ENCODE measurements at places on chromosomes 6 and 20.

DNA sequence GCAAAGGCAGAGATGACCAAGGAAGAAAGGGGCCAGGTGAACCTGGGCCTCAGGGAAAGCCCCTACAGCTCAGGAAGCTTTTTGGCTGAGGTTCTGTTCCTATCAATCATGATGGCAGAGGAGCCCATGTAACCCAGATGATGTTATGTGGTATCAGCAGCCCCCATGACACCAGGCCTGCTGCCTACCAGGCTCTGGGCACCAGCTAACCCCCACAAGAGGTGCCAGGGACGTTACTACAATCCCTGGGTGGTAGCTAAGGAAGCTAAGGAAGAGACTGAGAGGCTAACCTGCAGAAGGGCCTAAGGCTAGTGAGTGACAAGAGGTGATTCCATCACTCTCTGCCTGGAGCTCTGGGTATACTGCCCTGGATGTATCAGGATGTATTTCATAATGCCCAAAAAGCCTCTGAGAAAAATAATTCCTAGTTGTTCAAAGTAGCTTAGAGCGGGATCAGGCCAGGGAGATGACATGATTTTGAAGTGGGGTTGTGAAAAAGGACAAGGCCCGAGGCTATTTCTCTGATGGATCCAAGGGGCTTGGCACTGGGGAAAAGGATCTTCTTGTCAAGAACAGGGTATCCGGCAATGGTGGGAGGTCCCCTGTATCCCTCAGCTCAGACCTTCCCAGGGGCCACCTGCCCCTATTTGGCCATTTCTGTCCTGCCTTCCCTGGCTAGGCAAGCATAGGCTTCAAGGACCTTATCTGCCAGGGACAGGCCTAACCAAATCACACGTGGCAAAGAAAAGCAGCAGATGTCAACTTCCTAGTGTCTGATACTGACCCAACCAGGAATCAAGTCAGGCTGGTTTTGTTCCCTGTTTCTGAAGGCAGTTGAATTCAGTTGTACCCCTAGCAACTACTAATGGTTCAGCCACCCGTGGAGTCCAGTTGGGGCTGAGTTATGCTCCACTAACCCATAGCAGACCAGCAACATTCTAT, 41.3 kb downstream of the PANK2 start:
- DNase-seq, result no peak

DNA sequence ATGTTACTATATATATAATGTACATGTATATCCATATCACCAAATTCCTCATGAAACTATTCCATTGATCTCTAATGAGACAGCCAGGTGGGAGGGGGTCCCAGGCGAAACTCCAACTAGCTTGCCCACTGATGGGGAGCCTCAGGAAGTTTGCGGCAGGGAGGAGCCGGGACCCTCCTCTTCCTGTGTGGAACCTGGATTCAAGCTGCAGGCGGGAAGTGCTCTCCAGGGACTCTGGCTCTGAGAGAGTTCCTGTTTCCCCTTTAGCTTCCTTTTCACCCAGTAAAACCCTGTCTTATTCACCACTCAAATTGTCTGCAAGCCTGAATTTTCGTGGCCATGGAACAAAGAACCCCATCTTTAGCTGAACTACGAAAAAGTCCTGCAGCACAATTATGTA, 152.2 kb downstream of the OPN5 start:
- DNase-seq, result no peak

DNA sequence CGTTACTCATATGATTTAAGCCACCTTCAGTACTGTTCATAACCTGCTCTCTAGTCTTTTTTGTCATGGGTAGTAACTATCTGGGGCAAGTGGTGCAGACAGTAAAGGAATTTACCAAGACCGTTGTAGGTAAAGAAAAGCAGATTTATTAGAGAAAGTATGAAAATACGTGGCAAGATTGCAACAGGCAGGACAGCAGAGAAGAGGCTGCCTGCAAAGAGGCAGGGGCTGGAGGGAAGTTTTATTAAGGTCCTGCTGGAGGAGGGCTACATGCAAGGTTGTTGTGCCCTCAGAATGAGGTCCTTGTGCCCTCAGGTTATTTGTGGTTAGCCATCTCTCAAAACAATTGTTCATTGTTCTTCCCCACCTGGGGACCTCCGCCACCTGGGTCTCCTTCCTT, 444.3 kb downstream of the BCKDHB start:
- DNase-seq, result no peak

DNA sequence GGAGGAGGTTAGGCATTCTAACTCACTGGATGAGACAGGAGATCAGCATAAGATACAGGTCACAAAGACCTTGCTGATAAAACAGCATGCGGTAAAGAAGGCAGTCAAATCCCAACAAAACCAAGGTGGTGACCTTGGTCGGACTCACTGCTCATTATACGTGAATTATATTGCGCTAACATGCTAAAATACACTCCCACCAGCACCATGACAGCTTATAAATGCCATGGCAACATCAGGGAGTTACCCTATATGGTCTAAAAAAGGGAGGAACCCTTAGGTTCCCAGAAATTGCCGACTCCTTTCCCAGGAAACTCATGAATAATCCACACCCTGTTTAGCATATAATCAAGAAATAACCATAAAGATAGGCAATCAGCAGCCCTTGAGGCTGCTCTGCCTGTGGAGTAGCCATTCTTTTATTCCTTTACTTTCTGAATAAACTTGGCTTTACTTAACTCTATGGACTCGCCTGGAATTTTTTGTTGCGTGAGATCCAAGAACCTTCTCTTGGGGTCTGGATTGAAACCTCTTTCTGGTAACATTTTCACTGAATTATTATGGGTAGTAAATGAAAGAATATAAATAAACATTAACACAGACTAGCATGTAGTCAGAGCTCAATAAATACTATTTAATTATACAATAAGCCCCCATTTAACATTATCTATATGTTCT, 3.0 kb upstream of the LAMA4 start:
- no peak for DNase-seq

DNA sequence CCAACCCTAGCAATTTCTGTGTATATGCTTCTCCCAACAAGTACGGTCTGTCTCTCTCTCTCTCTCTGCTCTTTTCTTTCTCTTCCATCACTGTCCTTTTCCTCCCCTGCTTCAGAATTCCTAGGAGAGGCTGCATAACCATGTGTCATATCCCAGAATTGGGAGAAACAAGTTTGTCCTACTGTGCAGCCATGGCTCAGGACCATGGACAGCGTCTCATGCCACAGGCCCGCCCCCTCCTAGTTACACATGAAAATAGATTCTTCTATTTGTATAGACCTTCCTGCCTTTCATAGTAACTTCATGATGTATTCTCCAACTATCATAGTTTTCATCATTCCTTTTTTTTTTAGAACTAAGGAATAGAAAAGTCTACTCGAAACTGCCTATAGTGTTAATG, 98.0 kb downstream of the FNDC1 start:
- no peak for DNase-seq

- no peak for DNase-seq
These were observed 21.9 kb downstream of the TPBG start for GRCh38 chr6:82385546-82385945.

- DNase-seq, result no peak
These were observed 122.3 kb downstream of the PREX1 start for GRCh38 chr20:48705240-48706115.

DNA sequence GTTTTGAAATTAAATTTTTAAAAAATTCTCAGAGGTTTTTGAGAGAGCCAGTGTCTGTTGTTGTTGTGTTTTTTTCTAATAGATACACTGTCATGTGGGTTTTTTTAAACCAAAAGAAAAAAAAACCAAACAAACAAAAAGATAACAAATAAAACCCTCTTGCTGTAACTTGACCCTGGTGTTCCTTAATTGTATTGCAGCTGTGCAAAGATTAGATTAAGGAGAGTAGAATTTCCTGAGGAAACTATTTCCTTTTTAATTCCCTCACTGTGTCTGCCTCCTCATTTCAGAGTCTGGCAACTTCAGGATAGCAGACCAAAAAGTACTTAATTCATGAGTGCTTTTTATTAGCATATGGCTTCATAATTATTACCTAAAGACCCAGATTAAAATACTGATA, 281.9 kb downstream of the EPM2A start:
- no peak for DNase-seq

GRCh38 chr6:146153040-146153758, 124.3 kb downstream of the GRM1 start:
- DNase-seq, result no peak

DNA sequence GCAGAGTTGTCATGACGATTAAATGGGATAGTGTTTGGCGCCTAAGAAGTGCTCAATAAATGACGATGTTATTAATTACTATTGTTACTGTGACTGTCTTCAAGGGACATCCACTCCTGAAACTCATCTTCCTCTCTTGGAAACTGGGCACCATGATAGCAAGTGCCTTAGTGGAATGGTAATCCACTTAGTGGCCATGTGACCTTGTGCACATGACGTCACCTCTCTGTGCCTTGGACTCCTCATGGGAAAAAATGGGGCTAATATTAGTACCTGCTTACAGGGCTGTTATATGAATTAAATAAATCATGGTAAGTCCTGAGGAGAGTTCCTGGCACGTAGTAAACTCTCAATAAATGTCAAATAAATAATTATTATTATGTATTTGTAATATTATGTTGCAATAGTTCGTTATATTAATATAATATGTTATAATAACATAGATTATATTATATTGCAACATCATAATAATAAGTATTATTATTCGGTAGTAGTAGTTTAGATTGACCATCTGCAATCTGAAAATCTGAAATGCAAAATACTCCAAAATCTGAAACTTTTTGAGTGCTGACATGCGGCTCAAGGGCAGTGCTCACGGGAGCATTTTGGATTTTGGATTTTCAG, 40.9 kb downstream of the EYA2 start:
- DNase-seq, result no peak

- DNase-seq, result no peak
These were observed 35.7 kb downstream of the ITPR3 start for GRCh38 chr6:33656844-33657243.

GRCh38 chr6:42561986-42562385, 1.8 kb upstream of the UBR2 start:
- no peak for DNase-seq

DNA sequence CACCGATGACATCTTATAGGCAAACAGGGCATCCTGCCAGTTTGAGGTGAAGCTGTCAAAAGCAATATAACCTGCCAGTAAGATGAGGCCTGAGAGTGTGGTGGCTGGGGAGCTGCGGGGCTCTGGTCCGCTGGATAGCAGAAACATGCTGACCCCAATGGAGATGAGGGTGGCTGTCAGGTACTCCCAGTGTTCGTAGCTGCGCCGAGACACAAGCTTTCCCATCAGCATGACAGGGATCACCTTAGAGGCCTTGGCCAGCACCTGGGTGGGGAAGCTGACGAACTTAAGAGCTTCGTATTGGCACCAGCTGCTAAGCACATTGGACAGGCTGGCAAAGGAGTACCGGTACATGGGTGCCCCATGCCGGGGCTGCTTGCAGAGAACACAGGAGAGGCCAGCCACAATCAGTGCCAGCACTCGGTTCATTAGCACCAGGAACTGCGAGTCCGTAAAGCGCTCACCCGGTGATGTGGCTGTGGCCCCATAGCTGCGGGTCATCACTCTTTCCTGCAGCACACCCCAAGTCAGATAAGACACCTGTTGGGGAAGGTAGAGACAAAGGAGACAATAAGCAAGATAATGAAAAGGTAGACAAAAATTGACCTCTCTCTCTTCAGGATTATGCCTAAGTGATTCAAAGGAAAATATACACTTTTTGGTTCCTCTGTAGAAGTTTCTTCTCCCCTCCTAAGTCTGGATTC, 2.1 kb downstream of the SLC35B2 start:
- DNase-seq, result no peak

GRCh38 chr6:122393351-122393896, 6.0 kb upstream of the HSF2 start:
- DNase-seq, result peak; percentile 41

- DNase-seq, result no peak
These were observed 27.4 kb downstream of the TRPC4AP start for GRCh38 chr20:35065181-35065580.

DNA sequence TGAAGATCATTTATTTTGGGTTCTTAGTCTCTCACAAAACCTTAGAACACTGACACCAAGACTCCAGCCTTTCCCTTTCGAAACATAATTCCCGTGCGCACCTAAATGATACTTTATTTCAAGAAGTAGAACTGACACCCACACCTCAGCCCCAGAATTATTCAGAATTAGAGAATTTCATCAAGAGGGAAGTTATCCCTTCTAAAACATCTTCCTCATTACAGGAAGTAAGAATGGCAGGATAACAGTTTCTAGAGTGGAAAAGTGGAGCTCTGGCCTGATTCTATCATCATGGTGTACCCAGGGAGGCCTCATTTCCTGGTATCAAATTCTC, 1.4 kb upstream of the SRXN1 start:
- no peak for DNase-seq

DNA sequence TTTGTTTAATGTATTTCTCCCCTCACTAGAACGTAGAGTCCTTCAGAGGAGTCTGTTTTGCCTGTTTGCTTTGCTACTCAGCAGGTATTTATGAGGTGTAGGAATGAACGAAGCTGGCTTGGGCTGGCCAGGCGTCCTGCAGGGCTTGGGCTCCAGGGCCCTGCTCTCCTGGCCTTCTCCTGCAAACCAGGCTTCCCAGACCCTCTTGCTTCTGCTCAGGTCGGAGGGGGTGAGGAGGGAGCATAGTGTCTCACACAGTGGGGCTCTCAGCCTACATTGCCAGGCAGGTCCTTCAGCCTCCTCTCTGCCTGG, 24.6 kb upstream of the MLN start:
- no peak for DNase-seq

GRCh38 chr20:9036593-9036992, 32.3 kb upstream of the PLCB4 start:
- no peak for DNase-seq

DNA sequence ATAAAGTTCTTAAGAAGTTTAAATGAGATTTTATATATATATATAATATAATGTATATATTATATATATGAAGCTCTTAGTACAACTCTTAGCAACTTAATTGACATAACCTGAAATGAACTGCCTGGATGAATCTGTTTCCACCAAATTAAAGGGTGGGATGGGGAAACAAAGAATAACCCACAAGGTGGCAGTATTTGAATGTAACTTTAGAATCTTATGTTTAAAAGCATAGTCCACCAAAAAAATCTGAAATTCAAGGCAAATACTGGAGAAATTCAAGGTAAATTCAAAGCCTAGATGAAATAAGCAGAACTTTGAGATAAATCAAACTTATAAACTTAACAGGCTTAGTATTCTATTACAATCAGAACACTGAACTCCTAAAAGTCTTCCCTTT, 4.4 kb upstream of the IBTK start:
- no peak for DNase-seq

GRCh38 chr6:33304216-33304615, 5.5 kb upstream of the RGL2 start:
- DNase-seq, result no peak

- DNase-seq, result no peak
These were observed 52.5 kb downstream of the MKKS start for GRCh38 chr20:10381477-10381876.

GRCh38 chr6:111478749-111479148, 4.3 kb downstream of the REV3L start:
- DNase-seq, result peak; percentile 56

- no peak for DNase-seq
These were observed 1455.3 kb downstream of the GRIK2 start for GRCh38 chr6:102848796-102849195.

DNA sequence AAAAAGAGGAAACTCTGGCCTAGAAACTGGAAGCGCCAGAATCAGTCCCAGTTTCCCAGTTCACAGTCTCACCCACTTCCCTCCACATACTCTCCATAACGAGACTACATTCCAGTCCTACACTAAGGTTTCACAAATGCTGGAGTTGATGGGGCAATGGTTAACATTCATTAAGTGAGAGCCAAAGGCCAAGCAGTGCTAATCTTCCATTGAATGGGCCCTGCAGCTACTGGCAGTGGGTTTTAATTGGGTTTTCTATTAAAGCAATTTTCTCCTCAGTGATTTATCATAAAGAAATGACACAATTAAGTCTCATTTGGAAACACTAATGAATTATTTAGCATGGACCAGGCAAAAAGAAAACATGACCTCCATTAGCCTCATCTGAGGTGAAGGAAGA, 20.8 kb upstream of the NRSN1 start:
- DNase-seq, result no peak

All from T-helper 1 cell (primary cell).